ENCODE measurements at places on chromosomes 7 and 10. TPM values are rescaled to one million over a fixed set of nuclear protein-coding genes. Genes with fewer than 3 reads are reported as not detected.

TSPAN12 gene
- 45.8 TPM for polyA plus RNA-seq

CAMK1D gene
- 1.4 TPM for polyA plus RNA-seq

STAG3 gene
- 0.11 TPM for polyA plus RNA-seq

CLCN1 gene
- 0.03 TPM for polyA plus RNA-seq

FEZF1 gene
- polyA plus RNA-seq, result not detected

MBL2 gene
- polyA plus RNA-seq, result not detected

CRHR2 gene
- polyA plus RNA-seq, result 0.80 TPM

CDK14 gene
- 13.9 TPM for polyA plus RNA-seq

ADRA2A gene
- polyA plus RNA-seq, result 0.36 TPM

TRPV5 gene
- polyA plus RNA-seq, result not detected

UCMA gene
- polyA plus RNA-seq, result not detected

CISD1 gene
- polyA plus RNA-seq, result 91.2 TPM

CYP2C9 gene
- polyA plus RNA-seq, result 0.19 TPM

STAMBPL1 gene
- polyA plus RNA-seq, result 1.2 TPM

GPR146 gene
- polyA plus RNA-seq, result 11.1 TPM

TSC22D4 gene
- polyA plus RNA-seq, result 42.2 TPM

LIPJ gene
- not detected for polyA plus RNA-seq

SMKR1 gene
- 0.29 TPM for polyA plus RNA-seq

CFAP46 gene
- polyA plus RNA-seq, result 0.65 TPM

PCDH15 gene
- 0.06 TPM for polyA plus RNA-seq

EBLN1 gene
- not detected for polyA plus RNA-seq

ZFYVE27 gene
- 9.5 TPM for polyA plus RNA-seq

SUGCT gene
- polyA plus RNA-seq, result 1.4 TPM

OR2A7 gene
- 0.19 TPM for polyA plus RNA-seq

PFKP gene
- polyA plus RNA-seq, result 231 TPM

ELFN1 gene
- 5.9 TPM for polyA plus RNA-seq

IL15RA gene
- 6.6 TPM for polyA plus RNA-seq

ADAM12 gene
- polyA plus RNA-seq, result 0.83 TPM

GIMAP5 gene
- polyA plus RNA-seq, result 22.2 TPM

EN2 gene
- not detected for polyA plus RNA-seq

PRTFDC1 gene
- polyA plus RNA-seq, result 3.3 TPM

CALHM1 gene
- not detected for polyA plus RNA-seq

PNLIPRP1 gene
- not detected for polyA plus RNA-seq

MYH16 gene
- not detected for polyA plus RNA-seq

EFCAB10 gene
- polyA plus RNA-seq, result not detected

MICALL2 gene
- polyA plus RNA-seq, result 12.6 TPM

SFRP4 gene
- polyA plus RNA-seq, result 0.10 TPM

IFIT2 gene
- 2.1 TPM for polyA plus RNA-seq

CCDC146 gene
- 2.1 TPM for polyA plus RNA-seq

NACAD gene
- polyA plus RNA-seq, result 5.8 TPM

CLDN3 gene
- polyA plus RNA-seq, result not detected
